A549 treated with CpdA at 1 μM for 4 hours (cell line): ENCODE measurements at places on chromosomes 5 and 9. TPM values are rescaled to one million over a fixed set of nuclear protein-coding genes. Genes with fewer than 3 reads are reported as not detected.

Gene IFNB1
- total RNA-seq, result not detected in 5 replicates

Gene SEC24A
- 13.5 to 15.7 TPM (median 14.7 TPM) in 5 replicates for total RNA-seq

Gene SPATA31C1
- not detected in 5 replicates for total RNA-seq

Gene DIRAS2
- total RNA-seq, result 0.03 TPM in 1 of 5 replicates, not detected in the others

Gene SLC25A2
- total RNA-seq, result not detected in 5 replicates

Gene MUSK
- not detected in 5 replicates for total RNA-seq

Gene C1QTNF2
- total RNA-seq, result 0.14 to 0.16 TPM (median 0.15 TPM) in 4 of 5 replicates, not detected in the other

Gene TOR1A
- 58.4 to 64.6 TPM (median 64.3 TPM) in 5 replicates for total RNA-seq

Gene HRH2
- total RNA-seq, result 0.65 to 0.80 TPM (median 0.66 TPM) in 5 replicates

Gene PSAT1
- 162 to 201 TPM (median 183 TPM) in 5 replicates for total RNA-seq

Gene NTRK2
- total RNA-seq, result 0.02 to 0.04 TPM (median 0.03 TPM) in 3 of 5 replicates, not detected in the others

Gene CDKN2B
- not detected in 5 replicates for total RNA-seq

Gene PLEKHG4B
- 0.64 to 0.94 TPM (median 0.69 TPM) in 5 replicates for total RNA-seq

Gene RASGRF2
- total RNA-seq, result 2.1 to 3.1 TPM (median 2.3 TPM) in 5 replicates

Gene OR1J2
- total RNA-seq, result 0.06 to 0.15 TPM in 2 of 5 replicates, not detected in the others

Gene CDC20B
- 0.07 to 0.16 TPM (median 0.12 TPM) in 5 replicates for total RNA-seq

Gene CCDC192
- not detected in 5 replicates for total RNA-seq

Gene GRXCR2
- not detected in 5 replicates for total RNA-seq

Gene FGF1
- total RNA-seq, result 0.13 to 1.3 TPM (median 0.32 TPM) in 5 replicates

Gene GRAMD2B
- total RNA-seq, result 0.68 to 1.1 TPM (median 0.85 TPM) in 5 replicates

Gene ALDH1B1
- 53.2 to 61.7 TPM (median 55.1 TPM) in 5 replicates for total RNA-seq

Gene REEP5
- total RNA-seq, result 139 to 150 TPM (median 143 TPM) in 5 replicates

Gene ECM2
- total RNA-seq, result 0.10 to 0.22 TPM (median 0.12 TPM) in 5 replicates

Gene ENC1
- 13.3 to 15.0 TPM (median 13.8 TPM) in 5 replicates for total RNA-seq

Gene SVEP1
- 1.3 to 1.9 TPM (median 1.5 TPM) in 5 replicates for total RNA-seq

Gene FAM151B
- total RNA-seq, result 1.5 to 3.7 TPM (median 1.7 TPM) in 5 replicates

Gene SOHLH1
- total RNA-seq, result 0.07 to 0.09 TPM in 2 of 5 replicates, not detected in the others

Gene NR6A1
- 1.0 to 2.2 TPM (median 1.7 TPM) in 5 replicates for total RNA-seq

Gene NR4A3
- total RNA-seq, result 2.0 to 3.0 TPM (median 2.6 TPM) in 5 replicates

Gene RANBP17
- total RNA-seq, result 1.9 to 3.1 TPM (median 2.3 TPM) in 5 replicates

Gene PCDHGA7
- 0.72 to 1.3 TPM (median 0.96 TPM) in 5 replicates for total RNA-seq

Gene ERP44
- 15.4 to 17.2 TPM (median 15.6 TPM) in 5 replicates for total RNA-seq

Gene COL15A1
- 0.25 to 0.36 TPM (median 0.28 TPM) in 5 replicates for total RNA-seq

Gene SGCD
- 3.7 to 5.2 TPM (median 4.3 TPM) in 5 replicates for total RNA-seq

Gene SHOC1
- total RNA-seq, result 0.01 TPM in 1 of 5 replicates, not detected in the others

Gene APBA1
- 0.10 to 0.43 TPM (median 0.33 TPM) in 5 replicates for total RNA-seq

Gene SPATA31E1
- total RNA-seq, result 0.01 to 0.03 TPM in 2 of 5 replicates, not detected in the others

Gene SLC38A9
- total RNA-seq, result 22.2 to 38.3 TPM (median 25.4 TPM) in 5 replicates

Gene PNPLA7
- total RNA-seq, result 0.54 to 0.97 TPM (median 0.84 TPM) in 5 replicates

Gene ANKRD34B
- total RNA-seq, result 0.07 to 0.13 TPM (median 0.12 TPM) in 3 of 5 replicates, not detected in the others

Gene ADAM19
- total RNA-seq, result 13.3 to 19.4 TPM (median 16.9 TPM) in 5 replicates

Gene SSBP2
- total RNA-seq, result 6.5 to 9.0 TPM (median 8.4 TPM) in 5 replicates

Gene RLN2
- total RNA-seq, result 0.17 TPM in 1 of 5 replicates, not detected in the others

Gene SLC34A3
- total RNA-seq, result 0.07 to 0.13 TPM (median 0.08 TPM) in 5 replicates

Gene FOXD4
- total RNA-seq, result 0.29 to 0.59 TPM (median 0.53 TPM) in 5 replicates

Gene QRFP
- total RNA-seq, result not detected in 5 replicates

Gene ADAMTS2
- total RNA-seq, result 0.06 to 0.10 TPM (median 0.07 TPM) in 3 of 5 replicates, not detected in the others
